HT1080 (cell line): ENCODE measurements at places on chromosomes 4 and X.

- DNase-seq: no peak
These were observed 208.9 kb upstream of the SLIT2 start for GRCh38 chr4:20042769-20043168.

GRCh38 chr4:158821228-158821971 lies 52.6 kb downstream of the FNIP2 start:
- DNase-seq: no peak

DNA sequence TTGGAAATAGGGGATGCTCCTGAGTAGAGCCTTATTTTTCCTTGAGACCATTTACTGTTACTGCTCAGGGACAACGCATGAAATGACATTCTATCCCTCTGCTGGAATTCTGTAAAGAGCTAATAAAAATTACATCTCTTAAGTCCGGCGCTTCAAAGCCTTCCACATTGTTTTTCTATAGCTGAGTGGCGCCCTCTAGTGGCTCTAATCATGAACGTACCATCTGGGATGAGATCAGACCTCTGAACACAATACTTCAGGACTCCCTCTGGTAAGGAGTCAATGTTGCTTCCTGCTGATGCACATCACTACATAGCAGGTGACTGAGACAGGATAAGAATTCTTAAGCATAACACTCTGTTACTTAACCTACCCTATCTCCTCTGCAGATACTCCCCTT lies 6.0 kb downstream of the HMGN5 start:
- peak; percentile 46 for DNase-seq

DNA sequence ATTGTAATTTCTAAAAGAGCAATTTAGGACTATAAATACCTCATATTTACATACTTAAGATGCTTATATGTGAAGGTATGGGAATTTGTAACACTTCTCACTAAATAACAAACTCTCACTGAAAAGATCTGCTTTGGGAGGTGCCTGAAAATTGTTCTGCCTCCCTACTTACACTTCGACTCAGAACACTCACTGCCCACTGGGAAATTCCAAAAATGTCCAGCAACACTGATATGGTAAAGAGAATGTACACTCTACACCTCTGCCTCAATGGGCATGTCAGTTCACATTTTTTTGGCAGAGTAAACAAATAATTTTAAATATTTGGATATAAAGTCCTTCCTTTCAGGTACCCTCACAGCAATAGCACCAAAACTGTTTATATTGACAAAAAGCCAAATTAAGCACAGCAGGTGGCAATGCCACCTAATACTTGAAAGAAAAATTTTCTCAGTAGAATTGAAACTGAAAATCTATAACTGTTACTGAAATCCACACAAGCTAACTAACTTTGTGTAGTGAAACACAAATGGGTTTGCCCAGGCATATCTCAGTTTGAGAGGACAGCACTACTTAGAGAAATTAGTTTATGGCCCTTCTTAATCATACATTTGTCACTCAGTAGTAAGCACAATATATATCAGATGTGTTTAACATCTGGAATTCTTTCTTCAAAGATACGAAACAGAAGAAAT lies 67.1 kb downstream of the PRDM5 start:
- no peak for DNase-seq

- DNase-seq: no peak
These were observed 50.6 kb downstream of the VGLL1 start for GRCh38 chrX:136582624-136583023.

- DNase-seq: no peak
These were observed 56.4 kb upstream of the PDLIM3 start for GRCh38 chr4:185591679-185592141.

GRCh38 chr4:63459329-63459728 lies 949.9 kb downstream of the TECRL start:
- DNase-seq: no peak

- peak; percentile 75 for DNase-seq
These were observed 222.6 kb upstream of the PCDH18 start for GRCh38 chr4:137754652-137755471.

- DNase-seq: no peak
These were observed 150.2 kb downstream of the RRAGB start for GRCh38 chrX:55867708-55868107.

DNA sequence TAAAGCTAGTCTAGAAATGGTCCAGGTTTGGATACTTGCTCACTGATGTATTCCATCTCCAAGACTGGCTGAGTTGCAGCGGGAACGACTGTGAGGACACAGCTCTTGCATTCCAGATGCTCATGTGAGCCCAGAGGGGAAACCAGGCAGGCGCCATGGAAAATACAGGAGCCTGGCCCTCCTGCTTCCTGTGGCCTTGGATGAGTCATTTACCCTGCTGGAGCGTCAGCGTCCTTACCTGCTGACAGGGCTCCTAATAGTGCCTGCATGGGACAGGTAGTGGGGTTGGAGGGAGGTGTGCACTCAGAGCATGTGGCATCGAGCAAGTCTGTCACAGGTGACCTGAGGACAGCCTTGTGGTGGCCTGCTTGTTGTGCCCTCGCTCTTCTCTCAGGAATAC lies 69.4 kb downstream of the NSG1 start:
- DNase-seq: peak; percentile 55

GRCh38 chr4:94500685-94501084 lies 48.9 kb downstream of the PDLIM5 start:
- DNase-seq: no peak

- peak; percentile 1 for DNase-seq
These were observed 36.5 kb downstream of the PRR32 start for GRCh38 chrX:126855839-126856524.

DNA sequence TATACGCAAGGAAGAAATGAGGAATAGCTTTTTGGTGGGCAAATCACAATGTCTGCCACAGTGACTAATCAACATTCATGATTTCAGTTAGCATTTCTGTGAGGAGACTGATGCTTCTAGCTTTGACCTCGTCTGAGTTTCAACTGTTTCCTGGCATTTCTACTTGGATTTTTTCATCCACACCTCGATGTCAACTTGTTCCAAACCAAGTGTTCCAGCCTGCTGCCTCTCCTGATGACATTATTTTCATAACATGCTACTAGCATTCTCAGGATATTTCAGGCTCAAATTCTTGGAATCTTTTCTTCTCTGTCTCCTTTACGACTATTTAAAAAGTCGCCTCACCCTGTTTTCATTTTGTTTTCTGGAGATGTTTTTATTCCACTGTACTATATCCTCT lies 90.3 kb upstream of the TEX13D start:
- DNase-seq: no peak

DNA sequence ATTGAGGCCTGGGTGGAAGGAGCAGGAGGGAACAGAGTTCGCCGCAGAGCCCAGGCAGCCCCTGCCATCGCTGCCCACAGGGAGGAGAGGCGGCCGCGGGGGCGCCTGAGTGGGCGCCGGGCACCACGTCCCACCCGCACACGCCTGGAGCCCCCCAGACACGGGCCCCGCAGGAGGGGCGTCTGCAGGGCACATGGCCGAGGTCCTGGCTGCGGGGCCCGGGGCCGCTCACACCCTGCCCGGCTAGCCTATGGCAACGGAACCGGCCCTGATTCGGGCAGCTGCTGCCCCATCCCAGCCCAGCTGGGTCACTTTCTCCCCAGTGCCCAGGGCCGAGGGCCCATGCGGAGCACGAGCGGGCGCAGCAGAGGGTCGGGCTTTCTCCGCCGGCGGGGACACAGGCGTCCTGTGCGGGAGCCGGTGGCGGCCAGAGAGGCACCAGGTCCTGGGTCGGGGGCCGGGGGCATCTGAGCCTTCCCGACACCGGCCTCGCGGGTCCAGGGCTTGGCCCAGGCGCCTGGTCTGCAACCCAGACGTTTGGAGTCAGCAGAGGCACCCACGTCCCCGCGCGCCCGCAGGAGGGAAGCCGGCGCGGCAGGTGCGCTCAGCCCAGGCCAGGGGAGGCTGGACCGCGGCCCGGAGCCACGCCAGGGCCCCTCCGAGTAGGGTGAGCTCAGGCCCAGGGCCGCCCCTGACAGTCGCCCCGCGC lies 91.2 kb downstream of the FAM53A start:
- DNase-seq: no peak

DNA sequence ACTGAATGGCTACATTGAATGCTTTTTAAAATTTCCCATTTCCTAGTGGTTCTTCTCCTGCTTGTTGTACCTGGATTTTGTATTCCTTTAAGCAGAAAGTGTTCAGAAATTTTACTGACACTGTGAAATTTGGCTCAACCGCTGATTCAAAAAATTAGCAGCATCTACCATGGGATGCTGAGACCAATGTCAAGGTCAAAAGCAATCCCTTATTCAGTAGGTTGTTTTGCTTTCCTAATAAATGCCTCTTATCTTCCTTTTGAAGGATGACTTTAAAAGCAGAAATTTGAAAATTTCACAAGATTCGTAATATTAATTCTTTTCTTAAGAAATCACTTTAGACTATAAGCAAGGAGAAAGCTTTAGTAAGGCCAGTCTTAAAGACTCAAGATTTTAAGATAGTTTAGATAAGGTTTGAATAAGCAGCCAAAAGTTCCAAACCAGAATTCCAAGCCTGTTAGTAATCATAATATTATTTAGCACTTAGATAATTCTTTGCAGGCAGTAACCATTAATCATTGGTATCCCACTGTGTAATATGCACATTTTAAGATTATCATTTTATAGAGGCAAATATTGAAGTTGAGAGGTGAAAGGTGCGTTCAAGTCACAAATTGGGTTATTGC lies 508.8 kb downstream of the ANKRD50 start:
- DNase-seq: no peak

DNA sequence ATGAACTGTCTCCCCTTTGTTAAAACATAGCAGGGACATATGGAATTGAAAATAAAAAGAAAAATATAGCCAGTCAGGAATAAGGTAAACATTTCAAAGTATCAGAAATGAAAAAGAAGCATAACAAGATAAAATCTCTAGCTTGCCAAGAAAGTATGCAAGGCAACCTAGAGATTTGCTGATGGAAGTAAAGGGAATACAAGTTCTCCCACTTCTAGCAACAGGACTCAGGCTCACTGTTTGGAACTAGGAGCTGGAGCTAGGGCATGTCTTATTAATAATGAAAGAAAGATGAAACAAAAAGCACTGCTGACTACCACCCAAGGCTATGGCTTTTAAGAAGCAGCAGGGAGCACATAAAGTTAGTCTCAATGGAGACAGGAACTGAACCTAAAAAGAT lies 18.2 kb downstream of the ANKRD50 start:
- DNase-seq: no peak

DNA sequence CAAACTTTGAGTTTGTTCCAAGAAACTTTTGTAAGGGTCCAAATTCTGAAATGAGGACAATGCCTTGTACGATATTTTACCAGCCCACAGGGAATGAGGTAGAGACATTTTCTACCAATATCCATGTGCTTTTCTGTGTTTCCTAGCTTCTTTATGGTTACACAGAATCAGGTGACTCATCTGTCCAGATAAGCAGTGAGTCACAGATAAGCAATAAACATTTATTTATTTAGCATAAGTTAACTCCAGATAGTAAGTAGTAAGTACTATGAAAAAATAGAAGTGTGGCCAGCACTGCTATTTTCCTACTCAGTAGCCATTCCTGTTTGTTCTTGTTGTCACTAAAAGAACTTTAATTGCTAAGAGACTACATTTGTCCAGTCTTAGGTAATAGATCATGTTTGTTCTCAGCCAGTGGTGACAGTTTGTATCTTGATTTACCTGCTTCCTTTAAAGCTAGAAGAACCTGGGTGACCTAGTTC lies 7.4 kb downstream of the AFF1 start:
- DNase-seq: no peak

- no peak for DNase-seq
These were observed 74.9 kb downstream of the KDR start for GRCh38 chr4:55050418-55050950.

GRCh38 chr4:108540536-108540935 lies 79.8 kb upstream of the RPL34 start:
- no peak for DNase-seq

GRCh38 chrX:38273453-38273852 lies 52.8 kb upstream of the SRPX start:
- DNase-seq: no peak

DNA sequence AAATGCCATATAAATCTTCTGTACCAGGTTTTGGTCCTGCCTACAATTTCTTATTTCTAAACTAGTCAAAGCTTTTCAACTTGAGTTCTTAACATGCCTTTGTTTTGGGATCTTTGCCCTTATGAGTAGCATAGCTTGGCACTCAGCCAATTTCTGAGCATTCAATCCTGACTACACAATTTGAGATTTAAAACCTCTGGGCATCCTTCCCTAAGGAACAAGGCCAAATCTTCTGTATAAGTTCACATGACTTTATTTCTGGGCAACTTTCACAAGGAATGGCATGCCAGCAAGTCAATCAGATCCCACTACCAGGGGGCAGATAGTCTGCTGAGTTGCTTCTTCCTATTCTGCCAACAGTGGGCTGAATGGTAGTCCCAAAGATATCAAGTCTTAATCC lies 254.2 kb downstream of the ADAMTS3 start:
- peak; percentile 65 for DNase-seq

- no peak for DNase-seq
These were observed 10.5 kb downstream of the PPAT start for GRCh38 chr4:56424697-56425514.

- DNase-seq: no peak
These were observed 295.3 kb downstream of the GRID2 start for GRCh38 chr4:92599044-92599443.

DNA sequence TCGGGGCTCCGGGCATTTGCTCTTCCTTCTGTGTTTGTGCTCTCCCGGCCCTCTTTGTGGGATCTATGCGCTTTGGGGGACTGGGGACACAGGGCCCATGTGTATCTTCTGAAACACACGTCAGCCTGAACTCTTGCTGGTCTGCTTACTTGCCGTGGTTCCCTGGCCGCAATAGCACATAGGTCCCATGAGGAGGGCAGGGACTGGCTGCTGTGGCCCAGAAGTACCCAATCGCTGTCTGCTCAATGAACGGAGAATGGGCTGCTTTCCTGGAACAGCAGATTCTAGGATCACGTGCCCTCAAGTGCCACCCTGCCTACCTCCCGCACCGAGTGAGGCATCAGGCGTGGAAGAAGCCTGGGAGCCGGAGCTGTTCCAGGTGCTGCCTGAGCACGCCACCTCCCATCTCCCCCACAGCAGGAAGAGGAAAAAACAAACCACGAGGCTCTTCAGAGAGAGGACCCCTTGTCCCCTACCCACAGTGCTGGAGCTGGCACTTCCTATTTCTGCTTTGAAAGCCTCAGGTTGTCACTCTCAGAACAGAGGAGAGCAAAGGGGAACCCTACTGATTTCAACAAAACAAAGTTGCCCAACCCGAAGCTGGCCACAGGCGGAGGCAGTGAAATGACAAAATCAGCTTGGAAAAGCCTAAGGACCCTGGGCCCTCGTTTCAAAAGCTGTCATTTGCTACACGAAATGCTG lies 3.8 kb downstream of the G6PD start:
- no peak for DNase-seq

DNA sequence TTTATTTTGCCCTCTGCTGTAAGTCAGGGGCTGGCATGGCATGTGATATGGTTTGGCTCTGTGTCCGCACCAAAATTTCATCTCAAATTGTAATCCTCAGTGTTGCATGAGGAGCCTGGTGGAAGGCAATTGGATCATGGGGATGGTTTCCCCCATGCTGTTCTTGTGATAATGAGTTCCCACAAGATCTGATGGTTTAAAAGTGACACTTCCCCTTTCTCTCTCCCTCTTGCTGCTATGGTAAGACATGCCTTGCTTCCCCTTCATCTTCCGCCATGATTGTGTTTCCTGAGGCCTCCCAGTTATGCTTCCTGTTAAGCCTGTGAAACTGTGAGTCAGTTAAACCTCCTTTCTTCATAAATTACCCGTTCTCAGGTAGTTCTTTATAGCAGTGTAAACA lies 72.0 kb upstream of the MSX1 start:
- DNase-seq: no peak

- peak; percentile 27 for DNase-seq
These were observed 278.6 kb downstream of the ADGRA3 start for GRCh38 chr4:22237155-22237751.

GRCh38 chr4:102575369-102576129 lies 74.4 kb downstream of the NFKB1 start:
- DNase-seq: no peak
